GM23248 (cell line): ENCODE measurements at places on chromosomes 6 and 20. TPM values are rescaled to one million over a fixed set of nuclear protein-coding genes. Genes with fewer than 3 reads are reported as not detected.

Gene ZBTB46
- polyA plus RNA-seq, result 0.33 and 0.38 TPM in 2 replicates

Gene ACTL10
- polyA plus RNA-seq, result 1.5 and 1.7 TPM in 2 replicates

Gene ZNF311
- 0.67 and 0.93 TPM in 2 replicates for polyA plus RNA-seq

Gene OGFR
- polyA plus RNA-seq, result 9.7 and 9.9 TPM in 2 replicates

Gene SCRT2
- polyA plus RNA-seq, result not detected in 2 replicates

Gene UBR2
- polyA plus RNA-seq, result 8.0 and 8.5 TPM in 2 replicates

Gene ADGB
- polyA plus RNA-seq, result not detected in 2 replicates

Gene EPPIN
- not detected in 2 replicates for polyA plus RNA-seq

Gene RBM24
- polyA plus RNA-seq, result 3.5 and 4.6 TPM in 2 replicates

Gene GRM1
- polyA plus RNA-seq, result not detected in 2 replicates

GRCh38 chr20:49210101-49210756 is 9.0 kb upstream of the DDX27 start:
- DNase-seq, result no peak

DNA sequence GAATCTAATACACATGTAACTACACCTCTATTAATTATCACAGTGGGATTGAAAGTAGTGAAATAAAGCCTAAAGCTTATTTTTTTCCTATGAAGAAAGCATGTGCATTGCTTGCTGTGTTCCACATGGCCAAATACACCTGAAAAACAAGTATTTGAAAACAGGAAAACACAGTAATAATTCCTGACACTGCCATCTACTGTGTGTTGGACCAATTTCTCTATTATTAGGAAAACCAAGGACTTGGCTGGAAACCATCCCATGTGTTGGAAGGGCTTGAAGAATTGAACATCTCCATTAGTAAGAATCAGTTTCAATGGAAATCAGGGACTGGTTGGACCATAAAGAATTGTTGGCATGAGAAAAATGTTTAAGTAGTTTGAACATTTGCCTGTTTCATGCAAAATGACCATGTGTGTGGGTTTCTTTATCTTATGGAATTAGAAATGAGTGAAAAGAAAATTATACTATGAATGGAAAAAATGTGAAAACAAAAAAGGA is 124.1 kb downstream of the PHF3 start:
- DNase-seq, result peak; percentile 3

- peak; percentile 90 for DNase-seq
Observed at GRCh38 chr6:132400883-132401617, at the start of gene MOXD1. TSS of gene MOXD1 (minus strand) at chr6:132401475. CDS start at chr6:132401426, 49 bp downstream.

GRCh38 chr20:3734111-3734843 is 1.8 kb downstream of the HSPA12B start:
- DNase-seq, result no peak

- peak; percentile 13 for DNase-seq
Observed at GRCh38 chr20:2692036-2692885, at the start of gene EBF4. TSS of gene EBF4 (plus strand) at chr20:2692780. CDS start at chr20:2693646, 866 bp downstream.

DNA sequence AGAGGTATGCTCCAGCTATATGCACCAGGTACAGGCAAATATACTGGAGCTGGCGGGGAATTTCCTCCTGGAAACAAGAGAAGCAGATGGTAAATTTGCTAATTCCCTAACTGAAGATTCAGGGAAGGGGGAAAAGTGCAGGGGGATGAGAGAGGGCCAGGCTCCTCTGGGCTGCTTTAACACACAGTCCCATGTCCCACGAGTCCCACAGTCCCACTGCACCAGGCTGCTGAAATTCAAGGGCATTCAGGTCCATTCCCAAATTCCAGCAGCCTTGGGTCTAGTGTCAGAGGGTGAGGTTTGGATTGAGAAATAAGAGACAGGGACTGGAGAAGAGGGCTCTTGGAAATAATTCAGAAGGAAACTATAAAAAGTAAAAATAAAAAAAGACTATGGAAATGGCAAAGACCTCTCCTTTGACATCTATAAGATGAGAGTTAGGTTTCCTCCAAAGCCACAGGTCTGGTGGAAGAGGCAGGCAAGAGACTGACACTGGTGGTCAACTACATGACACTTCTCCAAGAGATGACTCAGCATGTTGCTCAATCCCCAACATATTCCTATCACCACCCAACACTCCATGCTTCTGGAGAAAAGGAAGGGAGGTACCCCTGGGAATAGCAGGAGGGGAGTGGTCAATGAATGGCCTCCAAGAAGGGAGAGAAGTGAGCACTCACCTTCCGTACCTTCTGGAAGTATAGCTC is 69.2 kb downstream of the TRAM2 start:
- DNase-seq, result peak; percentile 86

- DNase-seq, result peak; percentile 60
Observed at GRCh38 chr20:47256668-47257236, 99.7 kb downstream of the ZMYND8 start.

DNA sequence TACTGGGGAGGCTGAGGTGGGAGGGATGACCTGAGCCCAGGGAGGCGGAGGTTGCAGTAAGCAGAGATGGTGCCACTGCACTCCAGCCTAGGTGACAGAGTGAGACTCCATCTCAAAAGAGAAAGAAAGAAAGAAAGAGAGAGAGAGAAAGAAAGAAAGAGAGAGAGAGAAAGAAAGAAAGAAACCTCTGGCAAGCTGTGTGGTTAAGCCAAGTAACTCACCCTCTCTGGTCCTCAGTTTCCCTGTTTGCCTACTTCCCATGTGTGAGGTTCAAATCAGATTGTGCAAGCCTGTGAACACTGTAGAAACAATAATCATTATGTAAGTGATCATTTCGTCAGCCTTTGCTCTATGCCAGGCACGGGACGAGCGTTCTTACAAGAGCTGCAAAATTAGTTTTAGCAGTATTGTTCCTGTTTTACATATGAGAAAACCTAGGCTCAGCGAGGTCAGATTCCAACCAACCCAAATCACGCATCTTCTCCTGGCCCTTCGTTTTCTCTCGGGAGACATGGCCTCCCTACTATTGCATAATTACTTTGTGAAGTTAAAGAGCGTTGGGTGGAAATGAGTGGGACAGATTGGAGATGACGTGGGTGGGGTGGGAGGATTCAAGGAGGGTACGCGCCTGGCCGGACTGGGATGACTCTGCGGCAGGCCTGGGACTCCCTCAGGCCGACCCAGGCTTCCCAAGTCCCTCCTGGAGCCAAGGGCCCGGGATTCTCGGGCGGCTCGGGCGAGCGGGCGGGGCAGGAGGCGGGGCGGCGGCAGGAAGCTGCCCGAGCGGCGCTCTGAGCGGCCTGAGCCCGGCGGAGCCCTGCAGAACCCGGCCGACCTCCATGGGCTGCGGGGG is at the start of gene SNX21:
Gene SNX21, plus strand, starts transcription at position 770 of the 853 bp plus-strand sequence. CDS start 121 bp downstream, outside the sequence.
- peak; percentile 96 for DNase-seq

DNA sequence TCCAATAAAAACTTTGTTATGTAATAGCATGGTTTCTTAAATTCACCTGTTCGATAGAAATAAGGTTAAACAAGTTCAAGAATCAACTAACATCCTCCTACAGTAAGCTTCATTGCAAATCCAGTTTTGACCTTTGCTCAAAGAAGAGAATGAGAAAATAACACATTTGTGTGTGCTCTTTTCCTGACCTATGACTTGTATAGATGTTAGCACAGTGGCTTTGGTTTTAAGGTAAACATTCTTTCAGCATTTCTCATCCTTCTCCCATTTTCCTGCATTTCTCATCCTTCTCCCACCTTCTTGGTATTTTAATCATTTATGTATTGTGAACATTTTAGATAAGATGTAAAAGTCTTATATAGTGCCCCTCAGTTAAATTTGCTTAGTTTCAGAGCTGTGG is 73.9 kb downstream of the PLCB1 start:
- no peak for DNase-seq
